Psoas muscle (tissue), 8 donors: ENCODE measurements at places on chromosomes 4 and X.

DNA sequence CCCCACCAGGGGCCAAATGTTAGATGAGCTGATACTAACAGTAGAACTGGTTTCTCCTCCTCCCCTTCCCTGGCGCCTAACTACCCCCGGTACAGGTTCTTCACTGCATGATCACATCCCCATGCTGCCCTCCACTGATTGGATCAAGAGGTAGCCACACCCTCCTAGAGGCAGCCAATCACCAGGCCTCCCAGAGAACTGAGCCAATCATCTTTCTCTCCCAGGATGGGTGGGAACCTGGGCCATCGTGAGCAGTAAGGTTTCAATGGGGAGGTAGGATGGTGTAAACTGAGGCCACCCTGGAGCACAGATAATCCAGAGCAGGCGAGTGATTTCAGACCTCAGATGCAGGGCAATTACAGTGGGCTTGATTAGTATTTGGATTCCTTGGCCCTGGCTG, 64.2 kb downstream of the PPP2R2C start:
- DNase-seq: no peak

GRCh38 chr4:38935391-38936073, 67.9 kb downstream of the FAM114A1 start:
- DNase-seq: no peak

- no peak for DNase-seq
These were observed 231.3 kb upstream of the GPRIN3 start for GRCh38 chr4:89538886-89539285.

DNA sequence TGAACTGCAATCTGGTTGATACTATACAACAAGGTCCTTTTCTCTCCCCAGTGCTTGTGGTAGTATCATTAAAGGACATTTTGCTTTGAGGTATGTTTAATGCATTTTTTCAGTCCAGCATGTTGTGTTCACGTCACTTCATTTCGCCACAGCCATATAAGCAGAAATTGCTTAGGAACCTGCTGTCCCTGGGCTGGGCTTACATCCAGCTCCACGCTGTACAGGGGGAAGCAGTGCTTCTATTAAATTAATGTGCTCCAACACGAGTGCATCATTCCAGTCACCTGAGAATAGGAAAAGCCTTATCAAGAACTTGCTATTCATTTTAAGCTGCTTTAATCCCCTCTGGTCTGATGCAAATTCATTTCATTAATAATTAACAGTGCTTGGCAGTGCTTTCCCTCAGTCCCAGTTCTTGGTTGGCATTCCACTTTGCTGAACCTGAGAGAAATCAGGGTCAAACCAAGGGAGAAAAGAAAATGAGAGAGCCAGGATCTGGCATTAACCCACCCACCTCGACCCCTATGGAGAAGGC, 47.4 kb upstream of the PTCHD1 start:
- DNase-seq: no peak

- no peak for DNase-seq
These were observed 308.0 kb downstream of the TEX13C start for GRCh38 chrX:125627676-125628075.

- no peak for DNase-seq
These were observed 84.3 kb downstream of the SPRY1 start for GRCh38 chr4:123480706-123481418.

DNA sequence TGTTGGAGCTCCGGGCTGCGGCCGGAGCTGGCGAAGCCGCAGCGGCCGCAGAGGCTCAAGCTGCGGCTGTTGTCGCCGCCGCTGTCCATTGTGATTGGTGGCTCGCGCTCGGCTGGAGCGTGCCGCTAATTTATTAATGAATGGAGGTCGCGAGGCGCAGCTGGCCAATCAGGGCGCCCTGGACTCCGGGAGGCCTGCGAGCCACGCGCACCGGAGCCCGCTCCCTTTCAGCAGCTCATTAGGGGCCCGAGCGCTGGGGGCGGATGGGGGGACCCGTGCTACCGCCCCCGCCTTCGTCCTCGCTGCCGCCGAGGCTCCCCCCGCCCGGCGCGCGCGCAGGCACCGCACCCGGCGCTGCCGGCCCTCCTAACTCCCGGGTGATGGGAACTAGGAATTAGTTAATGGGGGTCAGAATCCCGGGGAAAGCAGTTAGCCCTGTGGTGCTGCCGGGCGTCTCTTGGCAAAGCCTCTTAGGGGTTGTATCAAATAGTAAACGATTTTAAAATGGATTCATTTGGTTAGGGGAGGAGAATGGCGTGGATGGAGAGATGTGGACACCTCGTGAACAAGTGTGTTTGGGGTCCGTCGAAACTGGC, 589 bp upstream of the NEUROG2 start:
- peak; percentile 21 for DNase-seq

DNA sequence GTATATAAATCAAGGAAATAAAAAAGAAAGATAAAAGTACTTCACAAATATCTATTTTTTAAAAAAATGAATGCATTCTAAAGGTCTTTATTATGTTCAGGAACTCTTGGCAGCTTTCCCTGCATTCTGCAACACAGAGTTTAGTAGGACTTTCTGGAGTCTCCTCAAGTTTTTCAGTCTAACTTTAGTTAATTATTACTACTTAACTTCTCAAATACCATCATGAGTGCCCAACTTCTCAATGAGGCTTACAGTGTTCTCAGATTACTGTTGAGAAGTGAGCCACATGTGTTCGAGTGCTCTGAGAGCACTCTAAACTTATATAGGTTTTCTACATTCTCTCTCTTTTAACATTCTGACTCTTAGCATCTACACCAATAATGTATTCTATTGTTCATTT, 1852.9 kb upstream of the PCDH10 start:
- DNase-seq: no peak

DNA sequence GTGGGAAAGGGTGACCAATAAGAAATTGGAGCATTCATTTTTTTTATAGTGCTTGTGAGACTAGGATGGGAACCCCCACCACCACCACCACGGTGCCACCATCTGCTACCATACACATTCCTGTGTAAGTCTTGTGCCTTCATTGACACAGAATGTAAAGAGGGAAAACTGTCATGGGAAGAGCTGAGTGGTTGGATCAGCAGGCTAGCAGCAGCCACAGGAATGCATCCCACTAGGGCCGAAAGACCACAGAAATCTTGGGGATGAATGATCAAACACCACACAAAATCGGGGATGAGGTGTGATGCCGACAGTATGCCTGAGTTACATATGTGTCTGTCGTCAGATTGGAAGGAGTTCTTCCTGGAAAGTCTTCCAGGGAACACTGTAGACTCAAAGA, 69.2 kb downstream of the SRPX start:
- no peak for DNase-seq

DNA sequence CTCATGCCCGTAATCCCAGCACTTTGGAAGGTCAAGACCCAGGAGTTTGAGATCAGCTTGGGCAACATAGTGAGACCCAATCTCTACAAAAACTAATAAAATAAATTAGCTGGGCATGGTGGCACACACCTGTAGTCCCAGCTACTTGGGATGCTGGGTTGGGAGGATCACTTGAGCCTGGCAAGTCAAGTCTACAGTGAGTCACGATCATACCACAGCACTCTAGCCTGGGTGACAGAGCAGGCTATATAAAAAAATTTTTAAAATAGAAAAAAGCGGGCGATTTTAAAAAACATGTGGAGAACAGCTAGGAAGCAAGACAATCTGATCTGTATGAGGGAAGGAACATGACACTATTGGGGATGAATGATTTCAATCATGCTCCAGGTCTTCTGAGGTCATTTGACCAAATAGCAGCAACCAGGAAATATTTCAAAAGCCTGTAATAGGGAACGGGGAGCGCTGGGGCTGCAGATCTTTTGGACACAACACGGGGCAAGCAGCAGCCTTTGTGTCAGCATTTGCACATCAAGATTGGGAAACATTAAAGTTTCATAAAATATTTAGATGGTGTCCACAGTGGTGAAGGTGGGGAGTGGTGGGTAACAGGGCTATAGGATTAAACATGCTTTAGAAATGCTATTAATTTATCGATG, 48.3 kb upstream of the GUCY1A1 start:
- peak; percentile 53 for DNase-seq

- no peak for DNase-seq
These were observed 34.4 kb downstream of the NFKB1 start for GRCh38 chr4:102535398-102536082.

DNA sequence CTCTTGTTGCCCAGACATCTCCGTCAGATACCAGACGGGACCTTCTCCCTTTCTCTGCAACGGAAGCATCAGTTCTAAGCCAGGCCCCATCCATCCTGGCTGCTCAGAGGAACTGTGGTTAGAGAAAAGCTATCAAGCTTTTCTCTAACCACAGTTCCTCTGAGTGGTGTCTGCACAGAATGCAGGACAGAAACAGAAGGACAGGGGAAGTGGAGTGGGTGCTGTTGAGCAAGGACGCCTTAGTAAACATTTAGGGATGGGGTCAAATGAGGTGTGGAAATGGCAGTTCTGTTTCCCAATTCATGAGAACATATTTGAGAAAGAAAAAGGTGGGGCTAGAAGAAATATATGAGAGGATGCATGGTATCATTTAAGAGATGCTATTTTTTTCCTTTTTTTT, 283.8 kb downstream of the CRLF2 start:
- DNase-seq: no peak

GRCh38 chr4:74627504-74627903, 166.8 kb downstream of the BTC start:
- DNase-seq: no peak

GRCh38 chrX:10135561-10136399, 21.0 kb upstream of the CLCN4 start:
- no peak for DNase-seq
